ENCODE measurements at places on chromosomes 7 and 10.

DNA sequence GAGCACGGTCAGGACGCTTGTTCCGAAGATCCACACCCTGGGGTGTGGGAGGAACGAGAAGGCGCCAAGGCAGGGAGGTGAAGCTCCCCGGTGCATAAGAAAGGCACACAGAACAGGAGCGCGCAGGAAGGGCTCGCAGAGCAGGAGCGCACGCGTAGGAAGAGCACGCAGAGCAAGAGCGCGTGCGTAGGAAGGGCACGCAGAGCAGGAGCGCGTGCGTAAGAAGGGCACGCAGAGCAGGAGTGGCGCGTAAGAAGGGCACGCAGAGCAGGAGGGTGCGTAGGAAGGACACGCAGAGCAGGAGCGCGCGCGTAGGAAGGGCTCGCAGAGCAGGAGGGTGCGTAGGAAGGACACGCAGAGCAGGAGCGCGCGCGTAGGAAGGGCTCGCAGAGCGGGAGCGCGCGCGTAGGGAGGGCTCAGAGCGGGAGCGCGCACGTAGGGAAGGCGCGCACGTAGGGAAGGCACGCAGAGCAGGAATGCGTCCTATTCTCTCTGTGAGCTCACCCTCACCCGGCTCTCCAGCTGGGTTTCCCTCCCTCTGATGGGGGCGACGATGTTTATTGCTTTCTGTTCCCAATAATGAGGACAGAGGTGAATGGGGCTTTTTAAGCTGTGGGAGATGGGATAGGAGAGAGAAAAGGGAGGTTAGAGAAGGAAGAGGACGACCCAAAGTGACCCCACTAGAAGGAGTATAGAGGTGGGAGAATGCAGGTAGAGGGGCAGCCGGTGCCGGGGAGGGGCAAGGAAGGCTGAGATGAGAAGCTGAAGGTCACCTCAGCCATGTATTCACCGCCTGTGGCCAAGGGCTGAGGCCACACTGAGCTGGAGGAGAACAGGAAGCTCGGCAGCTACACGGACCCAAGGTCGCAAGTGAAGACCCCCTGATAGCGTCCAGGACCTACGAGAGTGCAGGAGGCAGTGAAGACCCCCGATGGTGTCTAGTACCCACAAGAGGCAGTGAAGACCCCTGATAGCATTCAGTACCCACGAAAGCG lies 423.2 kb downstream of the PTPRN2 start:
- no peak for DNase-seq

- DNase-seq: no peak
These were observed 177.4 kb upstream of the NPVF start for GRCh38 chr7:25405736-25406135.

DNA sequence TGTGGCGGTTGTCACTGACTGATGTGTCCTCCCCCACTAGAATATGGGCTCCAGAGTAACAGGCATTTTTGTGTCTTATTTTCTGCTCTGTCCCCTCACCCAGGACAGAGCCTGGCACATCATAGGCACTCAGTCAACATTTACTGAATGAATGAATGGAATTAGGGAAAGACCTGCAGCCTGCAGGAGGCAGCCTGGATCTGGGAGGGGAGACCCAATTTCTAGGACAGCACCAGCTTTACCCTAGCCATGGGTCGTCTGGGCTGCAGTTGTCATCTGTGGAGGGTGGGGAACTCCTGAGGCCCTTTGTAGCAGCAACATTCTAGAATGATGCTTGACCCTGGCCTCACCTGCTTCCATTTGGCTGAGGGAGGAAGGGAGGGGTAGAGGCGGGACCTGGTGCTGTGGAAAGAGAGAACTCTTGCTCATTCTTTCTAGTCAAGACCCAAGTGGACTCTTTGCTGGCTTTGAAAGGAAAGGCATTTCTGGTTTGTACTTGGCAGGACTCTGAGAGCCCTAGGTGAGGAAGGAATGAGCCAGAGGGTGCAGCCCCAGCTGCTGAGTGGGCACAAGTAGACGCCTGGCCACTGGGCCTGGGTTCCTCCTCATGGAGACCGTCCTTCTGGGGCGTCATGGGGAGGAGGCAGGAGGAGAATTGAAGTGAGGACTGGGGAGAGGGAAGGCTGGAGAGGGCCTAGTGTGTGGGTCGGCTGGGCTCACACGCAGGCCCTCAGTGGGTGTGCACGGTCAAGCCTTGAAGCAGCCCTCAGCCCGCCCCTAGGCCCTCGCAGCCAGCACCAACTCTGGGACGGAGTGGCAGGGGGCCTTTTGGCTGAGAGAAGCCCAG lies 8.9 kb downstream of the FGF8 start:
- DNase-seq: no peak

DNA sequence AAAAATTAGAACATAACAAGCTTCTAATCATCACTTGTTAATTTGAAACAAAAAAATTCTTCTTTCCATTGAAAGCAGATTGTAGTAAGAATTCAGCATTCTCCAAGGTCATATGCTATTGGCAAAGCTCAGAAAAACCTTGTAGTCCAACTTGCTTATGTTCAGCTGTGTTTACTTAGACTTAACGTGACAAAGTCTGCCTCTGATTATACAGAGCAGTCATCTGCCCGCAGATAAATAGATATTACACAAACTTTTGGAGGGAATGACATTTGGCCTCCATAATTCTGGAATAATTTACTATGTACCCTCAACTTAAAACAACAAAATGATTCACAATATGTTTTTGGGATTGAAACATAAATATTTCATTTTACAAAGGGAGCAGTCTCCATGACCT lies 45.8 kb downstream of the MKX start:
- no peak for DNase-seq

GRCh38 chr7:80533287-80533686 lies 21.4 kb upstream of the GNAT3 start:
- DNase-seq: no peak

- DNase-seq: no peak
These were observed 20.4 kb upstream of the ST8SIA6 start for GRCh38 chr10:17474595-17475323.

DNA sequence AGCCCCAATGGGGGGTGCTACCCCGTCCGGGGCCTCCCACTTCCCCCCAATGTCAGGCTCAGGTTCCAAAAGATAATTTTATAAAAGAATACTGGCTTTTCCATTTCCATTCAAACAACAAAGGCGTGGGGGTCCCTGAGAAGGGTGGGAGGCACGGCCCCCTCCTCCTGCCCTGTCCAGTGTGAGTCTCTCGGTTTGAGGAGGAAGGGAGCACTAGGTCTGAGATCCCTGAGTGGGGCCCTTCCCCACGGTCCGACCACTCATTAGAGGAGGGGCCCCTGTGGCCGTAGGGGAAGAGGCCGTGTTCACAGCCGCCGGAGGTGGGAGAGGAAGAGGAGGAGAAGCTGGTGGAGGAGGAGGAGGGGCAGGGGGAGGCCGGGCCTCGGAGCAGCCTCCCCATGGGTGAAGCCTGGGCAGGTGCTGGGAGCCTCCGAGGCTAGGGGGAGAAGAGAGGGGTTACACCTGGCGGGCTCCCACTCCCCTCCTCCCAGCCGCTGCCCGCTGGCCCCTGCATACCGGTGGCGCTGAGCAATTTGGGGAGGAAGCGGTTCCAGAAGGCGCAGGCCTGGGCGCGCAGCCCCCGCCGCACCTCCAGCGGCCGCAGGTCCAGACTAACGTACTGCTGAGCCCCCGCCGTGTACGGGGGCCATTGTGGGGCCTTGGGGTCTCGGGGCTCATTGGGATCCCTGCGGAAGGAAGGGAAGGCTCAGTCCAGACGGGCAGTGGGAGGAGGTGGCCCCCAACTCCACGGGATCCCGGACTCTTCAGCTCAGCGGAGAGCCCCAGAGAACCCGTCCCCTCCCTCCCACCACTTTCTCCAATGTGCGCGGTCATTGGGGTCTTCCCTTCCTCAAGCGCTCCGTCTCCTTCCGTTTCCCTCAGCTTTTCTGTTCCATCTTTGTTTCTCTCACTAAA lies 1.4 kb upstream of the UFSP1 start:
- DNase-seq: no peak

GRCh38 chr7:137685433-137686164 lies 161.2 kb downstream of the DGKI start:
- no peak for DNase-seq

- no peak for DNase-seq
These were observed 18.7 kb downstream of the NFE2L3 start for GRCh38 chr7:26170663-26171062.

GRCh38 chr7:155950898-155951553 lies 138.8 kb upstream of the SHH start:
- no peak for DNase-seq

DNA sequence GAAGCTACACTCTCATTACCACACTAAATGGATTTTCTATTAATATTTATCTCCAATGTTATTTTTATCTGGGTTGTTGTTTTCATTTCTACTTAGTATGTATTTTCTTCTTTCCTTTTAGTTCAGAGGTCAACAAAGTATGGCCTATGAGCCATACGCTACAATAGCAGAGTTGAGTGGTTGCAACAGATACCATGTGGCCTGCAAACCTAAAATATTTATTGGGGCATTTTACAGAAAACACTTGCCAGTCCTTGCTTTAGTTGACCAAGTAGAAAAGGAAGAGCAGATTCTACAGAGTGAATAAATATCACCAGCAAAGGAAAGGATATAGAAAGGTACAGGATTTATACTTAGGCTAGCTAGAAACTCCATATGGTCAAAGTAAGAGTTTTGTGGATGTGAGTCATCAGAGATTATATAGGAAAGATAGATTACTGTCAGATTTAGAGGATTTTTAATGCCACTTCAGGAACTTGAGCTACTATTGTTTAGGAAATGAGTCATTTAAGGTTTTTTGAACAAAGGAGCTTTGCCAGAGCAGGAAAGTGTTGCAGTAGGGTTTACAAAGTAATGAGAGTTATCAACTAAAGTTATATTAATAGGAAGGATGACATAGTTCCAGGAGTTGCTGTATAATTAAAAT lies 323.3 kb upstream of the KAT6B start:
- no peak for DNase-seq

DNA sequence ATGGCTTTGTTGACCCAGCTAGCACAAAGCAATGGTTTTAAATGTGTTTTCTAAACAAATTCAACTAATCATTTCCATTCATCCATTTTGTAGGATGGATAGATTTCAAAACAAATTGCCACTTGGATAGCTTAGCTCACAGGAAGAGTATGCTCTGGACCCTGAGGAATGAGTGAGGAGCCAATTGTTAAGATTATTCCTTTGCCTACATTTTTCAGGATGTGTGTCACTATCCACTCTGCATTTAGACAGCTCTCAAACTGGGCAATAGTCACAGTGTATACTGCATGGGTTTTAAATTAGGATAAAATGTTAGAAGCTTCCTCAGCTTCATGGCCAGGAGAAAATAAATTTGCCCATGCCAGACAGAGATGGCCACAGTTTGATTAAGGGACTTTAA lies 605.6 kb upstream of the TEX47 start:
- no peak for DNase-seq

GRCh38 chr7:90994121-90994520 lies 270.1 kb upstream of the FZD1 start:
- no peak for DNase-seq

DNA sequence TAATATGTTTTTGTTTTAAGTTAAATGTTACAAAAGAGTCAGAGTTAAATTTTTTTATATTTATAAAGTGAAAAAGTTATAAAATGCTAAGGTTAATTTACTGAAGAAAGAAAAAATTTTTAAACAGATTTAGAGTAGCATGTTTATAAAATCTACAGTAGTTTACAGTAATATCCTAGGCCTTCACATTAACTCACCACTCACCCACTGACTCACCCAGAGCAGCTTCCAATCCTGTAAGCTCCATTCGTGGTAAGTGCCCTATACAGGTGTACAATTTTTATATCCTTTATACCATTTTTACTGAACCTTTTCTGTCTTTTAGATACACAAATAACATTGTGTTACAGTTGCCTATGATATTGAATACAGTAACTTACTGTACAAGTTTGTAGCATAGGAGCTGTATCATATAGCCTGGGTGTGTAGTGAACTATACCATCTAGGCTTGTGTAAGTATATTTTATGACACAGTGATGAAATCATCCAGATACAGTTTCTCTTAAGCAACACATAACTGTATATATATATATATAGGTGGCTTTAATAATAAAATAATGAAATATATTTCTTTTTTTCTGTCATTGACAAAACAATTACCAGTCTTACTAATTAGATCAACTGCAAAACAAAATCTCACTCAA lies 79.6 kb downstream of the PTEN start:
- DNase-seq: no peak

DNA sequence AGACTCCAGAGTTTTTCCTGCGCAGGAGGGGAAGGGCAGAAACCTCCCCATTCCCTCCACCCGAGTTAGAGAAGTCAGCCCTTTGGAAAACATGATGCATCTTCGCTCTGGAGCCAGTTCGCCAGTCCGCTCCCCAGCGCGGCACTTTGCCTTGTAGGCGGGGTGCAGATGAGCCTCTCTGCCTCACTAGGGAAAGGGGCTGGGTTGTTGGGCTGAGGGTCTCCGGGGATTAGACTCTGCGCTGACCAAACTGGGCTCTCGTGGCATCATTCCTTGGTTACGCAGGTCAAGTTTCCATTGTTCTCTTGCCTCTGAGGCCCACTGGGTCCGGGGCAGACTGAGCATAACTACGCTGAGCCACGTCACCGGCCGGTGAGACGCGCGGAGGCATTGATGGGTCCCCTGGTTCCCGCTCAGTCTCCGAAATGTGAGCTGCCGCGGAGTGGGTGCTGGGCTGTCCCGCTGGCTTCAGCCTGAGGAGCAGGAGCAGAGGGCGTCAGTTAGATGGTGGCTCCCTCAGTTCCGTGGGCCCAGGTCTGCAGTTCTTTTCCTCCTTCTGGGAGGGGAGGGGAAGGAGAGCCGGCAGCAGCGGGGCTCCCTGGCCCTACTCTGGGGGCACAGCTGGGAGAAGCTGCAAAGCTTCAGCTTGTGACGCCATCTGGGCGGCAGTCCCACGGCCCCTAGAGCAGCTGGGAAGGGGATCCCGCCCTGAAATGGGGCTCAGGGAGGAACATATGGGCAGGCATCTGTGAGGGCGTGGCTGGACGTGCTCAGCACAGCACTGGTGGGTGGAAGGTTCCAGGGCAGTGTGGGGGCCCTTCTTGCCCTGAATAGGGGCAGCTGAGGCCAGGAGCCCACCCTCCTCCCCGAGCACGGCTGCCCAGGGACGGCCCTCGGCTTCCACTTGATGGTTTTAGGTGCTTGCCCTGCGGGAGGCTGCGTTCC lies 121.3 kb upstream of the BTBD16 start:
- no peak for DNase-seq

DNA sequence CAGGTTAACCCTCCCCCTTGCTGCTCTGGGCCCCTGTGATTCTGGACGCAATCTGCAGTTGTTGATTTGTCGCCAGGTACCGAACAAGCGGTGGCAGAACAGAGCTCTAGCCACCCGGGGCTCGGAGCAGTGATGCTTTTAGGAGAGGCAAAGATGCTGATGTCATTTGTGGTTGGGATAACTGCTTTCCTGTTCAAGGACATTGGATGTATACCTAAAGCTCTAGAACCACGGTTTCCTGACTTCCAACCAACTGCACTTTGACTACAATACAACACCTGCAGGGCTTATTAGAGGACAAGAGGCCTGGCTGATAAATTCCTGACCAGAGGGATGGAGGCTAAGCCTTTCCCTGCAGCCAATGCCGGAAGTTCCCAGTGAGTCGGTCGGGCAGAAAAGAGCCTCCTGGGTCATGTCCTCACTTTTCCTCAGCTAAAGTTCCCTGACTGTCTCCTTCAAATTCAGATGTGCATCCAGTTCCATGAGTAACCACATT lies 6.5 kb upstream of the RBM20 start:
- no peak for DNase-seq

GRCh38 chr7:157587805-157588560 lies 251.2 kb downstream of the DNAJB6 start:
- DNase-seq: no peak
